ENCODE measurements at places on chromosomes 4 and X.

DNA sequence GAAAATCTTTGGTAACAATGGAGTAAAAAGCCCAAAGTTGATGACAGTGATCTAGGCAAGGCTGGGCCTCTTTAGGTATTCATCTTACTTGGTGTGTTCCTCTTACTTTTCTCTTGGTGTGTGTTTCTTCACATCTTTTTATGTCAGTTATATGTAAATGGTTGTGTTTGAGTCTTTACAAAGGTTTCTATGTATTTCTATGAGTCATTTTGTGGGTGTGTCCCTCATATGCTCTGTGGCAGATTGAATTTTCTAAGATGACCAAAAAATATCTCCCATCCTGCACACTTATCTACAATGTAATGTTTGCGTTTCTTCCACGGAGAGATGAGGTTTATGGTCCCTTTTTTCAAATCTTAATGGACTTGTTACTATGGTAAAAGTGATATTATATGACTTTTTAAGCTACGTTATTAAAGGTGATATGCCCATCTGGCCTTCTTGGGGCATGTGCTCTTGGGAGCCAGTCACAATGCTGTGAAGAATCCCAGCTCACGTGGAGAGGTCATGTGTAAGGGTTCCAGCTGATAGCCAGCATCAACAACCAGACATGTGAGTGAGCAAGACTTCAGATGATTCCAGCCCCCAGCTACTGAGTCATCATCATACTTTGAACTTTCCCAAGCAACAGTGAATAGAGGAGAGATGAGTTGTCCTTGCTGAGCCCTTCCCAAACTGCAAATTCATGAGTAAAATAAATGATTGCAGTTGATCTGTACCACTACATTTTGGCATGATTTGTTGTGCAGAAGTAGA, 126.9 kb downstream of the CBLL2 start:
- no peak for DNase-seq

DNA sequence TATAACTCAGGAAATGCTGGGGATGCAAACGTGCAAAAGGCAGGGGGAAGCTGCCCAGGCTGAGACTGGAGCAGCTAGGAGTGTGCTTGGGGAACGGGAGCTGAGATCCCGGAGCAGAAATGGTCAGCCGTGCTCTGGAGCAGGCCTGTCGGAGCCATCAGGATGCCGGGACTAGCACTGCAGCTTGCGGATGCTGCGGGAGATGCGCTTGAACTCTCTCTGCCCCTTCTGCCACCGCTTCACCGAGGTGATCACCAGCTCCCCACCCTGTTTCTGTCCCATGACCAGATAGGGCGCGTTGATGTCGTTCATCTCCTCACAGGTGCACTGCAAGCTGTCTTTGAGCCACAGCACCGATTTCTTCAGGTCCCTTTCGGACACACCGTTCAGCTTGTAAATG, 7.6 kb downstream of the SFRP2 start:
- DNase-seq = no peak

DNA sequence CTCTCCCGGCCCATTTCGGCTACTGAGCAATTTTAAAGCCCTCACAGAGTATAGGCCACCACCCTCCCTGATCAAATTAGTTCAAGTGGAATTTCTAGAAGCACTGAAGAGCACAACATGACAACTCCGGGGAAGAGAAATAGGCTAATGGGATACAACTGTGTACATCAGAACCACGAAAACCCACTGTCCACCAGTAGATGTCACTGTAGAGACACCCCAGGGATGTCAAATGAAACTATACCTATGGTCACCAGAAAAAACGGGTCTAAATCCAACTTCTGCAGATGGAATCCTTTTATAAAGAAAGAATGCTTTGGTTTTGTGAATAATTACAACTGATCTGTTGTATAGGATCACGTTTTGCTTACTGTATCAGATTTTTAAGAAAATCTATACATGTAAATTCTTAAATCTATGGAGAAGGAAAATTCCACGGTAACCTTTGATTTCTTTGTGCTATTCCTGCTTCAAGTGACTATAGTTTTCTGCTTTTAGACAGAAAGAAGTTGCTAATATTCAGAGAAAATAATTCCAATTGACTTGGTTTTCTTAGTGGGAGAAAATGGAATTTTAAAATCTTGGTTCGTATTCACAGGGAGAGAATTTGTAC, 29.5 kb upstream of the MAP3K15 start:
- no peak for DNase-seq

DNA sequence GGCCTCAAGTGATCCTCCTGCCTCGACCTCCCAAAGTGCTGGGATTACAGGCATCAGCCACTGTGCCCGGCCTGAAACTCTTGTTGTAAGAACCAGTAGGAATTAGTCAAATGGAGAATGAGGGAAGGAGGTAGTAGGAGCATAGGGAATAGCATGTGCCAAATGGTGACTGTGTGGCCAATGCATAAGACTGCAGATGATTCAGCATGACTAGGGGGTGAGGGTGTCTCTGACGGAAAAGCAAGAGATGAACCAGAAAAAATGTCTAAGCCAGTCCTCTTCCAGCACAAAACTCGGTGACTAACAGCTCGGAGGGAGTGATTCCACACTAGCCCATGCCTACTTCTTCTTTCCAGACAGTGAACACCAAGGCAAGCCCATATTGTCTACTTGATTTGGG, 58.2 kb upstream of the DUSP21 start:
- no peak for DNase-seq

GRCh38 chr4:167642250-167642649, 408.0 kb upstream of the SPOCK3 start:
- no peak for DNase-seq

DNA sequence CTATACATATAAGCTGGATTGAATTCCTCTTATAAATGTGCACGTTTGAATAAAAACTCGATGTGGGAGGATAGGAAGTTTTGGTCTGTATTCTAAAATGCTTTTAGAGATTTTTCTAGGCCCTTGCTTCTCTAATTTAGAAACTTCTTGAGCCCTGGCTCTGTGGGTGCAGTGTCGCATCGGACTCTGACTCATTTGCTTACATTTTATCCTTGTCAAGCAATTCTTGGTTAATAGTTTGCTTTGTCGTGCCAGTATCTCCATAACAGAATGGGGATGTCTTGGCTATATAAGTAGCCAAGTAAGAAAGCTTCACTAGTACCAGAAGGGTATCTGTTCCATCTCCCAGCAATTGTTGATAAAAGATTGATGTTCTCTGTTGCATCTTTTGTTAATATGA, 10.7 kb downstream of the SGMS2 start:
- no peak for DNase-seq

GRCh38 chr4:155353923-155354540, 22.7 kb downstream of the MAP9 start:
- peak; percentile 59 for DNase-seq
